OCI-LY7 (cell line): ENCODE measurements at places on chromosomes 12 and 14. TPM values are rescaled to one million over a fixed set of nuclear protein-coding genes. Genes with fewer than 3 reads are reported as not detected.

Gene LAG3
- total RNA-seq: 0.26 TPM in 1 of 2 replicates, not detected in the other

Gene PYGL
- total RNA-seq: 2.6 and 3.3 TPM in 2 replicates

Gene CYP27B1
- total RNA-seq: 6.6 and 6.9 TPM in 2 replicates

Gene CD163L1
- total RNA-seq: not detected in 2 replicates

Gene STAC3
- total RNA-seq: 6.8 and 7.7 TPM in 2 replicates

Gene CLEC4D
- not detected in 2 replicates for total RNA-seq

Gene LBHD2
- not detected in 2 replicates for total RNA-seq

Gene SLC8A3
- not detected in 2 replicates for total RNA-seq

Gene PTCSC3
- total RNA-seq: not detected in 2 replicates

Gene SLC11A2
- 43.4 and 43.6 TPM in 2 replicates for total RNA-seq

Gene TSPAN19
- not detected in 2 replicates for total RNA-seq
